ENCODE measurements at places on chromosomes 7 and 10. TPM values are rescaled to one million over a fixed set of nuclear protein-coding genes. Genes with fewer than 3 reads are reported as not detected.

The DNAJC12 gene
- 8.7 TPM for total RNA-seq

The LIPF gene
- total RNA-seq, result not detected

The VAX1 gene
- not detected for total RNA-seq

The NKX2-3 gene
- total RNA-seq, result 0.28 TPM

The WNT8B gene
- 0.46 TPM for total RNA-seq

The SPDYE6 gene
- not detected for total RNA-seq

The VGF gene
- total RNA-seq, result 36.2 TPM

The ICA1 gene
- 41.2 TPM for total RNA-seq

The ANKRD7 gene
- 0.92 TPM for total RNA-seq

The SGMS1 gene
- total RNA-seq, result 13.3 TPM

The WDR86 gene
- 0.69 TPM for total RNA-seq

The FLNC gene
- total RNA-seq, result 2.3 TPM

The KIAA1549 gene
- total RNA-seq, result 7.5 TPM

The ZNF398 gene
- 6.1 TPM for total RNA-seq

The WEE2 gene
- not detected for total RNA-seq

The FKBP9 gene
- total RNA-seq, result 52.8 TPM

The DEPP1 gene
- total RNA-seq, result 136 TPM

The AOC1 gene
- total RNA-seq, result 7.1 TPM

The PTPRE gene
- total RNA-seq, result 1.0 TPM

The LMOD2 gene
- not detected for total RNA-seq

The BUD23 gene
- total RNA-seq, result 30.4 TPM

The PDK4 gene
- 20.4 TPM for total RNA-seq

The H2BK1 gene
- not detected for total RNA-seq

The HOXA9 gene
- not detected for total RNA-seq

The HOXA4 gene
- 0.25 TPM for total RNA-seq

The NOS3 gene
- 1.8 TPM for total RNA-seq

The PPP1R17 gene
- not detected for total RNA-seq

The MET gene
- 20.2 TPM for total RNA-seq

The PSTK gene
- total RNA-seq, result 2.2 TPM

The FRMD4A gene
- total RNA-seq, result 14.0 TPM

The FGL2 gene
- total RNA-seq, result 1.6 TPM

The FRMPD2 gene
- total RNA-seq, result 0.47 TPM

The LARP4B gene
- 31.6 TPM for total RNA-seq

The RAPGEF5 gene
- total RNA-seq, result 34.1 TPM

The CAMK2B gene
- total RNA-seq, result 2.2 TPM

The CHRM2 gene
- total RNA-seq, result not detected

The IKZF1 gene
- 1.6 TPM for total RNA-seq

The AGR2 gene
- total RNA-seq, result 31.5 TPM

The TAS2R41 gene
- not detected for total RNA-seq

The CYP3A7 gene
- 0.20 TPM for total RNA-seq

The SPDYE9 gene
- total RNA-seq, result not detected

The CALHM2 gene
- total RNA-seq, result 2.1 TPM

The SHLD2 gene
- 10.1 TPM for total RNA-seq

The CCDC3 gene
- total RNA-seq, result 2.4 TPM

The TMEM213 gene
- not detected for total RNA-seq

The TLL2 gene
- 0.14 TPM for total RNA-seq

The CYP2E1 gene
- 10.1 TPM for total RNA-seq

The NPFFR1 gene
- total RNA-seq, result not detected

The MBL2 gene
- 0.09 TPM for total RNA-seq

The ACTR3C gene
- total RNA-seq, result 17.1 TPM

The CYP2C19 gene
- 0.44 TPM for total RNA-seq

The CYP26A1 gene
- not detected for total RNA-seq

The EPHA1 gene
- total RNA-seq, result 8.2 TPM

The GRID2IP gene
- total RNA-seq, result 0.55 TPM

The TBXAS1 gene
- total RNA-seq, result 1.3 TPM

The GRID1 gene
- total RNA-seq, result 1.1 TPM

The MYL10 gene
- not detected for total RNA-seq

The PLAC9 gene
- total RNA-seq, result 0.69 TPM
